Dermis blood vessel endothelial cell (primary cell): ENCODE measurements at places on chromosomes 5 and 9.
A peak's percentile ranks its signal among the peaks of the same experiment; 100 is the strongest.

DNA sequence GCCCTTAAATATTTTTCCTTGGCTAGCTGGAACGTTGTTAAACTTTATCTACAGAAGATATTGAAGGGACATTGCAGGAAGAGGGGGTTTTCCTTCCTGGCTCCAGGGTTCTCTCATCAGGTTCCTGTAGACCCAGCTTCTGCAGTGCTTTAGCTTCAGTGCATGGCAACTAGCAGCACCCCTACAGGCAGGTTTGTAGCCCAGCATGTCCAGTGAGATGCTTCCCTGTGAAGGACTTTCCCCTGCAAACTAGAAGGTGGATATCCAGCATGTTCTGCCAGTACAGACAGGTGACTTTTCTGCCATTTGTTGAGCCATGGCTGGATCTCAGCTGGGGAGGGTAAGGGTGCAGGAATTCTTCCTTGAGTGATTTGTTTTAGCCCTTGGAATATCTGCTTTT is 10.4 kb downstream of the CCL28 start:
- peak; percentile 11 for DNase-seq

DNA sequence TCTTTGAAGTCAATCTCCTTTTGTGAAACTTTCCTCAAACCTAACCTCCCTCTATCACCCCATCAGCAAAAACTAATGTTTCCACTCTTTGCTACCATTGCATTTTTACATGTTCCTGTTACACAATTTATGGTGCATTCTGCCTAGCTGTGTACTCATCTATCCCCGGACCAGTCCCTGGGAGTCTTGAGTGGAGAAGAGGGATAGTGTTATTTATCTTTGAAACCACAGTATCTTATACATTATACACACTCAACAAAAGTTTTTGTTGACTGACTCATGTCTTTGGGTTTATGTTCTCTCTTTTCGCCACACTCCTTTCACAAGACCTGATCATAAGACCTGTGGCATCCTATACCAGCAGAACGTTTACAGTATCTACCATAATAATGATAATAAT is 26.4 kb downstream of the TNFAIP8 start:
- no peak for DNase-seq

DNA sequence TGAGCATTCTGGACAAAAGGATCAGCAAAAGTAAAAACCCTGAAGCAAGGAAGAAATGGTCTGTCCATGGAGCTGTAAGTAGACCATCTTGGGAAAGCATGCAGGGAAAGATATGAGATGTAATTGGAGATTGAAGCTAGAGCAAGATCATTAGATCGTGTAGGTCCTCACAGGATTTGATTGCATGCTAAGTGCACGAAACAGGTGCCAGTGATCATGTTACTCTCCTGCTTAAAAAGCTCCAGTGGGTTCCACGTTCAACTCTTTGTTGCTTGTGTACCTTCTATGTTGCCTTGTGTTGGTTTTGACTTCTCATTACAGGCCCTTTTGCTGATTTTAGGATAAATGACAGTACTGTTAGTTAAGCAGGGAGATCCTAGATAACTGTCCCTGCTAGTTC is 442.0 kb downstream of the DMRT2 start:
- DNase-seq = no peak

- no peak for DNase-seq
These were observed 61.0 kb downstream of the GTF3C4 start for GRCh38 chr9:132731230-132731629.

DNA sequence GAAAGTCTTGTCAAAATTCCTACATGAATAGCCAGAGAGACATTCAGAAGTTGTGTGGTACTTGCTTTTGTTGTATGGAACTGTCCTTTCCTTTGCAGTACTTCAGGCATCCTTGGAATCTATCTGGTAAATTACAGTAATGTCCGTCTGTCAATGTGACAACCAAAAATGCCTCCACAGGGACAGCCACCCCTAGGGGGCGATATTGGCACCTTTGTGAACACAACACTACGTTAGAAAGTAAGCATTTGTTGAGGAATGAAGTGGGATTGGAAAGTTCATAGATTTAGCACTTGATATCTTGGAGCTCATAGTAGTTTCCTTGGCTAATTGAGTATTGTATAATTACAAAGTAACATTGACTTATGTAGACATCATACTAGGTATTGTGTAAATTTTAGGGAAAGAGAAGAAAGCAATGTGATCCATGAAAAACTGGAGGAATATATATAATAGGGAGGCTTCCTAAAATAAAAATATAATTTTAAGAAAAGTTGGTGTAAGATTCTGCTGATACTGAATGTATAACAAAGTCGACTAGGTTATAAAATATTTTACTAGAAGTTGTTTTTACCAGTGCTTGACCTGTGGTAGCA is 32.7 kb downstream of the TMEFF1 start:
- peak; percentile 86 for DNase-seq

GRCh38 chr9:98874721-98875255 is 67.3 kb downstream of the GALNT12 start:
- no peak for DNase-seq

DNA sequence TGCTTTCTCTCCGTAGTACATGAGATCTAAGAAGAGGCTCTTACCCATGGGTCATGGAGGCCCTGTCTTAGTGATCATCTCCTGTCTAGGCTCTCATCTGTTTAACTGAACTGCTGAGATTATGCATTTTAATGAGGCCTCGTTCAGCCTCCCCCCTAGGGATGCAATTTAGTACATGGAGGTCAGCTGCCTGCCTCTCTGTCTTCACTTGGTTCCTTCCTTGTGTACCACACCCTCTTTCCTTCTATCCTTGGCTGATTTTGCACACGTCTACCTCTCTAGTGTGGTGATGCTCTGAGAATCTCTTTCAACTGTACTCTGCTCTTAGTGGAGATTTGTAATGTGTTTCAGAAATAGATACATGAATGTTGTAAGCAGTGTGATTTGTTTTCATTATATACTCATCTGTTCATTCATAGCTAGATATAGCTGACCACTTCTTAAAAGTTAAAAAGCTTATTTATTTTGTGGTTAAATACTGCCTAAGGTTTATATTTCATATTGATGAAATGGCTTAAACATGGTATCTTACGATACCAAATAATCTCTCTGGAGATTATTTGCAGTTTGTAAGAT is 3.5 kb upstream of the ACTBL2 start:
- DNase-seq = no peak

GRCh38 chr9:101673642-101674041 is 64.8 kb downstream of the GRIN3A start:
- DNase-seq = no peak

DNA sequence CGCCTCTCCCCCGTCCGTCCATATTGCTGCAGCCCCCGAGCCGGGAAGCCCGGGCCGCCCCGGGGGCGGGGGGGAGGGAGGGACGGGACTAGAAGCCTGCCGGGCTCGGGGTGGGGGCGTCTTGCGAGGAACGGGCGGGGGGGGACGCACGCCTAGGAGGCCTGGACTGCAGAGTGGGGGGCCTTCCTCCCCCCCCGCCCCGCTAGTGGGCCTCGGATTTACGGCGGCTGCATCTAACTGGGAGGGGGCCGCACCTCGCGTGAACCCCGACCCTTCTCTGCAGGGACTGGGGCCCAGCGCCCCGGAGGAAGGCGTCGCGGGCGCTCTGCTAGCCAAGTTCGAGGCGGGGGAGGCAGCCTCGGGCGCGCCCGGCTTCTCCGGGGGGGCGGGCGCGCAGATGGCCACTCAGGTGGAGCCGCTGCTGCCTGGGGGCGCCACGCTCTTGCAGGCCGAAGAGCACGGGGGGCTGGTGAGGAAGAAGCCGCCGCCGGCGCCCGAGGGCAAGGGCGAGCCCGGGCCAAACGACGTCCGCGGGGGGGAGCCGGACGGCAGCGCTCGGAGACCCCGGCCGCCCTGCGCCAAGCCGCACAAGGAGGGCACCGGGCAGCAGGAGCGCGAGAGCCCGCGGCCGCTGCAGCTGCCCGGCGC is at the start of gene LARP1:
LARP1 (plus strand) TSS at position 17 of the 648 bp plus-strand sequence; CDS start at position 398, 381 bp downstream.
- DNase-seq = peak; percentile 58

- no peak for DNase-seq
These were observed 31.1 kb downstream of the MLLT3 start for GRCh38 chr9:20591223-20591622.

- DNase-seq = no peak
These were observed 33.7 kb upstream of the PRDM12 start for GRCh38 chr9:130630506-130631330.

- DNase-seq = no peak
These were observed 35.1 kb upstream of the ZCCHC7 start for GRCh38 chr9:37085233-37085632.

DNA sequence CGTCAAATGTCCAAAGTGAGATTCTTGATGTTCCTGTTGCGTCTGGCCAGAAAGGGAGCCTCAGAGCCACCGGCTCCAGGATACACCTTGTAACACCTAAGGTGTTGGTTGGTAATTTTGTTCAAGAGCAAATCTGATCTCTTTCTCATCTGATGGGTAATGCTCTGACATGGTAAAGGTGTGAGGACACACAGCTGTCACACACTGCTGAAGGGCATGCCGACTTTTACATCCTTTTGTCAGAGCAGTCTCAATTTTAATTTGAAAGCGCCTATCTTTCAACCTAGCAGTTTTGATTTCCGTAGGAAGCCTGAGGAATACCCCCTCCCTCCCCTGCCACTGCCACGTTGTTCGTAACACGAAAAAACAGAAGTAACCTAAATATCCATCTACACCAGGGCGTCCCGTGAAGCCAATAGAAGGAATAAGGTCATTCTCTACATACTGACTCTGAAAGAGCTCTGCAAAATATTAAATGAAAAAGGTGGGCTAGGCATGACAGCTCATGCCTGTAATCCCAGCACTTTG is 57.4 kb downstream of the TSTD2 start:
- no peak for DNase-seq

DNA sequence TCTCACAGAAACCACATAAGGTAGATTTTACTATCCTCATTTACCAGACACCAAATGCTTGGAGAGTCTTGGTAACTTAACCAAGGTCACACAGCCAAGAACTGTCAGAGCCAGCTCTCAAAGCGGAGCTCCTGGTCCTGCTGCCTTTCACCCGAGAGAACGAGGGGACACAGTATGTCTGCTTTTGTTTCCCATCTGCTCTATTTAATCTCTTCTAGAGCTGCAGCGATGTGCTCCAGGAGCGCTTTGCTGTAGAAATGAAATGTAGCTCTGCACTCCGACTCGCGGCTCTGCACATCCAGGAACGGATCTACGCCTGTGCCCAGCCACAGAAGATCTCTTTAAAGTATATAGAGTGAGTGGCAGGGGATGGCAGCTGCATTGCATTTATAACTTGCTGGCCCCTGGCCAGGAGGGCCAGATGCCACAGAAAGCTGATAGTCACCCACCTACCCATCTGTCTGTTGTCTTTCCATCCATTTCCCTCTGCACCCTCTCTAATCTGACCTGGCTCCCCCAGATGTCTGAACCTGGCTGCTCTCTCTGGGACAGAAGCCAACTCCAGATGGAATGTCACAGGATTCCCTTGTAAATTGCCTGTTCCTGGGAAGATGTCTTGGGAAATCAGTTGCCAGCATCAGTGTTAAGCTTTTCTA is 21.4 kb upstream of the TRMT10B start:
- no peak for DNase-seq

DNA sequence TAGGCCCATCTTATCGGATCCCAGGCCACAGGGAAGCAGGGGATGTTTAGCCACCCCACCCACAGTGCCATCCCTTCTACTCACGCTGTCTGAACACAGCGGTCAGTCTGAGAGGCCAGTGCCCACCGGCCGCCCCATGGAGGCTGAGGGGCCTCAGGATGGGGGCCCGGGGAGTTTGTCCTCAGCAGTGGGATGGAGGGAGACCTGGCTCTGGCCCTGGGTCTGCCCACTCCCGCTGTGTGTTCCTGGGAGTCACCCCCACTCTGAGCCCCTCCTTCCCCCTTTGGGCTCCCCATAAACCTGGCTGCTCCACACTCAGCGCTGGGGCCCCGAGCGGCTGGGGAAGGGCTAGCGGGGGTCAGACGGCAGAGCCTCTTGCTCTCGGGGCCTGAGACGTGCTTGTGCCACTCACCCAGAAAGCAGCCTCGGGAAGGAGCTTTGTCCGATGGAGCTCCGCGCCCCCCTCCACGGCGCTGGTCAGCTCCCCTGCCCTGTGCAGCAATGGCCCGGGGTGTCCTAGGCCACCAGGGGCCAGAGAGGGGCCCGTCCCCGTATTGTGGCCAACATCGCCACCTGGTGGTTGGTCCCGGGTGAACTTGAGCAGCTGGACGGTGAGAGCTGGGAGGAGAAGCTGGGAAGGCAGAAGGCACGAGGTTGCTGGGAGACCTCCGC is 10.9 kb upstream of the LAMC3 start:
- DNase-seq = peak; percentile 79

- DNase-seq = peak; percentile 59
These were observed 265.5 kb upstream of the ADAMTSL1 start for GRCh38 chr9:18208166-18209059.

DNA sequence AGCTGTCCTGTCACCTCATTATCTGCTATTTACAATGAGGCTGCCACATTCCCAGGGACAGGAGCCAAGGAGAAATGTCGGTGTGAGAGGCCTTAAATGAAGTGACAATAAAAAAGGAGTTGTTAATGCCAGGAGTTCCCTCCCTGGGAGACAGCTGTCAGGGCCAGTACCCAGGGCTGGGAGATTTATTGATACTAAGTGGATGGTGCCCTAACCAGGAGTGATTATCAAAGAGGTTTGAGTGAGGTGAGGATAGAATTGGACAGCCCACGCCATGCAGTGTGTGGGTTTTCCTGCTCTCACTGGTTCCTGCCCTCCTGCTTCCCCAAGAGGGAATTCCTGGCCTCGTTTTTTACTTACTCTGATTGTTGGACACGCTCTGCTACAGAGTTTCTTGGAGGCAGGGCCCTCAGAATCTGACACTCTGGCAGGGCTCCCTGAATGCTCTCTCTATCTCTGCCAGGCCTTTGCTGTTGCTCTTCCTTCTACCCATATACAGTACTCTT is 150.8 kb downstream of the GRIA1 start:
- no peak for DNase-seq
